Activated CD8-positive, alpha-beta memory T cell treated with anti-CD3 and anti-CD28 coated beads for 1 hour (primary cell): ENCODE measurements at places on chromosomes 6 and 20.

- DNase-seq = no peak
Observed at GRCh38 chr6:68743099-68743498, 108.0 kb downstream of the ADGRB3 start.

DNA sequence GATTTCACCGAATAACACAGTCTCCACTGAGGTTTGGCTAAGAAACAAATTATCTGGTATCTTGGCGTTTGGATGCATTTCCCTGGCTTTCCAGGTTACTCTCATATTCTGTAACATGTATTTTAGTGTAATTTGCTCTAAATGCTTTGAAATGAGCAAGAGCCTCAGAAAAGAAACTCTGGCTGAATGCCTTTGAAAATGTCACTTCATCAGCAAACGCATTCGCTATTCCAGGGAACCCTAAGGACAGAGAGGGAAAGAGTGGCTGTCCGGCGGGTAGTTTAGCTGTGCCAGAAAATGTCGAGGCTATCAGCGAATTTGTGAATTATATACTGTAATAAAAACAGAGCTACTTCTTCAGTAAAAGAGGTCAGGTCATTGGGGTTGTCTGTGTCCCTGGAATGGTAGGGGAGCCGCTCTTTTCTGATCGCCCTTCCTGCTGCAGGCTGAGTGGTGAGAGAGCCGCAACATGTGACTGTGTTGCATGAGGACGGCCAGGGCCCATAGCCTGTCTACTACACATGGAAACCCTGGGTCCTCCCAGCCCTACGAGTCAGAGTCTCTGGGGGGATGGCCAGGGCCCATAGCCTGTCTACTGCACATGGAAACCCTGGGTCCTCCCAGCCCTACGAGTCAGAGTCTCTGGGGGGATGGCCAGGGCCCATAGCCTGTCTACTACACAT, 57.3 kb downstream of the SMOC2 start:
- no peak for DNase-seq

DNA sequence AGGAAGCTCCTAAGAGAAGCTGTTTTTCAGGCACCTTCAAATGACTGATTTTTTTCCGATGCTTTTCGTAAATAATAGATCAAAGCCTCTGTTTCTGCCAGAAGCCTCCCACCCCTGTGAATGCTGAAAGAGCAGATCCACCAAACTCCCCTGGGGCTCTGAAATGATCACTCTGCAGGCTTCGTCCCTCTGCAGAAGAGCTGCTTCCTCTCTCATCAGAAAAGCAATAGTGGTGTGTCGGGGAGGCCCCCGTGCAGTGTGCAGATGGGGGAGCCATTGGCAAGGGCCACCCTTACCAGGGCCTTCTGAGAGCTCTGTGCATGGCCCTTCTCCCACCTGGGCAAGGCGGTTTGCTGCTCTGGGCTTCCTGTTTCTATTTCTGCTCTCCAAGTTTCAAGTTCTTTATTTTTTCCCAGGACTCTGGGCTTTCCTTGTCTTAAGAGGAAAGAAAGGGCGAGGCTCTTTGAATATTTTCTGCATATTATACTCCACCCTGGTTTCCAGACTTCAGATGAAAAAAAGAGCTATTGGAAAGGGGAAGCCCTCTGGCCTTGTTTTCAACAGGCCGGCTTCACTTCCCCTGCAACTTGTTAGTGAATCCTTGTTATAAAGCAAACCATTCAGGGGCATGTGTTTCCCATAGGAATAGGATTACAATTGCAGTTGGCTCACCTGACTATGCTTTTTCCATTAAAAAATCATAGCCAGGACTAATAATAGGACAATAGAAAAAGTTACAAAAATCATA, 155.2 kb downstream of the TTLL2 start:
- DNase-seq = no peak

GRCh38 chr6:22023937-22024336, 272.9 kb downstream of the PRL start:
- DNase-seq = no peak

DNA sequence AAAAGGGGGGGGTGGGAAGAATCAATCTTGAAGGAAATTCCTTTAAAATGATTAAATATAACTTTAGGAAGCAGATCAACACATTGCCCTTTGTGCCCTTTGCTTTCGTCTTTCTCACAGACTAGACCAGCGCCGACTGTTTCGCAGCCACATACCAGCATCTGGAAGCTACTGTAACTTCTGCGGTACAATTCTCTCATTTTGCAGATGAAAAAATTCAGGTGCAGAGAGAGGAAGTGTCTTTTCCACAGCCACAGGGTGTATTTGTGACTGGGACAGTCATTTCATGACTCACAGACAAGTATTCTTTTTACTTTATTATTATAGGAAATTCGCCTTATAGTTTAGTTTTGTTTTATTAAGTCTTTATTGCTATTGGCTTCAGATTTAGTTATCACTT, 84.2 kb downstream of the UST start:
- peak; percentile 4 for DNase-seq

- no peak for DNase-seq
Observed at GRCh38 chr6:166056637-166057036, 111.0 kb downstream of the TBXT start.

DNA sequence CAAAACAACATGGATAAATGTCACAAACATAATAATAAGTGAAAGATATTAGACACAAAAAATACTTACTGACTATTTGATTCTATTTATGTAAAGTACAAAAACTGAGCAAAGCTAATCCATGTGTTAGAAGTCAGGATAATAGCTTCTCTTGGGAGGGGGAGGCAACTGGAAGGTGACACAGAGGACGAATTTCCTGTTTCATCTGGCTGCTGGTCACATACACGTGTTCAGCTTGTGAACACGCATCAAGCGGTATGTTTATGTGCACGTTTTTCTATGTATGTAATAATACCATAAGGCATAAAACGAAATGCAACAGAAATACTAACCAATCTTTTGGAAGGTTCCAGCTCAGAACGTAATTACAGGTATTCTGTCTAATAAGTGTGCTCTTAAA, 54.3 kb downstream of the MKKS start:
- DNase-seq = no peak

DNA sequence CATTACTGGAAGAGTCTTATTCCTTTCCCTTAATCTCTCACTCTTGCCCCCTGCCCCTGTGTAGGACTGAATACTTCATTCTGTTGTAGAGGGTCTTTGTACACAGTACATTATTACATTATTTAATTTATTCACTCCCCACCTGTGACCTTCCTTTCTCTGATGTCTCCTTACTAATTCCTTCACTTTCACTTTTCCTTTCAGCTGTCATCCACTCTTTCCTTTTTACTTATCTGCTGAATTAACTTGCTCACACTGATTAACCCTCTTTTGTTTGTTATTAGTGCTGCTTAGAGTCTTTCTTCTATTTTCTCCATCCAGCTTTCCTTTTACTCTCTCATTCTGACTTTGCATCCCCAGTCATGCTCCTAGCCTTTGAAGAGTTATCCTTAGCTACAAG, 6.5 kb upstream of the PGBD1 start:
- no peak for DNase-seq

DNA sequence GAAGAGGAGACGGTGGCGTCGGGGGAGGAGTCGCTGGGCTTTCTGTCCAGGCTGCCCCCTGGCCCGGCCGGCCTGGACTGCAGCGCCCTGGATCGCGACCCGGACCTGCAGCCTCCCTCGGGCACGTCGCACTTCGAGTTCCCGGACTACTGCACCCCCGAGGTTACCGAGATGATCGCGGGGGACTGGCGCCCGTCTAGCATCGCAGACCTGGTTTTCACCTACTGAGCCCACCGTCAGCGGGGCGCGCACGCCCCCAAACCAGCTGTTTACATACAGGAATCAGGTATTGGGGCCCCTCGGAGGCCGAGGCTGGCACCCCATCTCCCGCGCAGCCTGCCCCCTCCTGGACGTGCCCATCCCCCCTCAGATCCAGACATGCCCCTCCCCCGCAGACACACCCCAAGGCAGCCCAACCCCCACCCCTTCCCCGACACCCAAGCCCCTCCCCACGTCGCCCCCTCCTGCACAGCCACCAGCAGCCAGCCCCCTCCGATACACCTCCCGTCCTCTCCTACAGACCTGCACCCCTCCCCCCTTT, 1.4 kb downstream of the SOX12 start:
- no peak for DNase-seq

GRCh38 chr20:6026051-6026450, 27.8 kb downstream of the LRRN4 start:
- DNase-seq = no peak
